Frontal cortex (tissue), 4 donors: ENCODE measurements at places on chromosomes 6 and 20.

DNA sequence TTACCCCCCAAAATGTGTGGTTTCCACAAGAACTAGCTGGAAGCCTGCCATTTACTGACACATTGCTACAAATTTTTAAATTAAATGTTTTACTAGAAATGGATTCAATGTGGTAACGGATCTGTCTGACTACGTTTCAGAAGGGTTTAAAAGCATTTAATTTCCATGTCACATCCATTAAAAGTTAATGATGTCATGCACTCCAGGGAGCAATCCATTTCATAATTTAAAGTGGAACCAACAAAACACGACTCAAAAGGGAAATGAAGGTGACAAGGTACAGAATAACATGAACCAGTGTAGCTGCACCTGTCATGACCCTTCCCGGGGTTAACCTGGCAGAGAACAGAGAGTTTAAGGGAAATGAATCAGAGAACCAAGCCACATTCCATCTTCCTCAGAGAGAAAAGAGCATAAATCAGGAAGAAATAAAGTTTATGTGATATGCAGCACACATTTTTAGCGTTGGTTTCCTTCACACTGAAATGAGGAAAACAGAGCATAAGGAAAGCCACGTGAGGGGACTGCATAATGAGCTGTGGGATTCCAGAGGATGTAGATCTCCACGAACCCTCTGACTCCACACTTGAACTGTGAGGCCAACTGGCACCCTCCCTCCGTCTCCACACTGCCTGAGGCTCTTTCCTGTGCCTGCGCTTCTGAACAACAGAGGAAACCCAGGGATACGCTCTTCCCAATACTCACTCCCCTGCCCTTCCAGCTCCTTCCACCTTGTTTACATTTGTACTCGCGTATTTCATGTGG is 170.3 kb upstream of the AHI1 start:
- DNase-seq: peak; percentile 8

DNA sequence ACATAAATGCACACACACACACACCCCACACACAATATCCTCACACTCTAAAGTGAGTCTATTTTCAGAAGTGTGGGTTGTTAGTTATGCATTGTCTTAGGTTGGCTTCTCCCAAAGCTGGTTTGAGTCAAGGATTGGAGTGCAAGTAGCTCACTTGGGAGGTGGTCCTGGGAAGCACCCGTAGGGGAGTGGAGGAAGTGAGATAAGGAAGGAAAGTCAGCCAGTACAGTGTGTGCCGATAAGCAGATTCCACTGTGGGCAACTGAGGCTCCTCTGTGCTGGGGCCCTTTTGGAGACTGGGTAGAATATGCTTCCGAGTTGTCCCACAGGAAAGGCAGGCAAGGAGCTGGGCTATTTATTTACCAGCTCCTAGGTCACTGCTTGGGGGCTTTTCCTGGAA is 67.2 kb downstream of the PLCB4 start:
- DNase-seq: no peak

DNA sequence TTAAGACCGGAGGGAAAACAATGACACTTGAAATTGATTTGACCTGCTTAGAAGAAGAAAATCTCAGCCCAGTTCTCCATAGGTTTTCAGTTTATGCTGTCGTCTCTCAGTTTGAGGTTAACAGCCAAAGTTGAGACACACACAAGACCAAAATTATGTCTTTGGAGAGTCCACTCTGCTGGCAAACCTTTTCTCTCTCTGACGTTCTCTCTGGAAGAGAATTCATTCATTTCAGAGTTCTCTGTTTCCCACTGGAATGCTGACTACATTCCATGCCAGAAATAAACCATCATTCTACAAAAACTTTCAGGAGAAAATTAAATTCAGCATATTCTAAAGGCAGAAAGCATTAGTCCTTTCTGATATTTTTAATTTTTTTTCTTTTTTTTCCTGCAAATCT is 155.2 kb downstream of the TFAP2A start:
- DNase-seq: no peak

- no peak for DNase-seq
Measured at GRCh38 chr6:131065112-131065823, 2.2 kb upstream of the EPB41L2 start.

GRCh38 chr6:152532556-152533422 is 104.4 kb downstream of the SYNE1 start:
- no peak for DNase-seq
